HTR-8/SVneo (cell line): ENCODE measurements at places on chromosomes 7 and 10.

GRCh38 chr7:74095135-74095534, 11.5 kb downstream of the LIMK1 start:
- DNase-seq: no peak

GRCh38 chr10:5601826-5602495, 64.4 kb downstream of the ASB13 start:
- DNase-seq: no peak

- no peak for DNase-seq
Measured at GRCh38 chr7:100629117-100629716, 12.1 kb downstream of the TFR2 start.

GRCh38 chr10:124378881-124379471, 39.7 kb downstream of the OAT start:
- no peak for DNase-seq

DNA sequence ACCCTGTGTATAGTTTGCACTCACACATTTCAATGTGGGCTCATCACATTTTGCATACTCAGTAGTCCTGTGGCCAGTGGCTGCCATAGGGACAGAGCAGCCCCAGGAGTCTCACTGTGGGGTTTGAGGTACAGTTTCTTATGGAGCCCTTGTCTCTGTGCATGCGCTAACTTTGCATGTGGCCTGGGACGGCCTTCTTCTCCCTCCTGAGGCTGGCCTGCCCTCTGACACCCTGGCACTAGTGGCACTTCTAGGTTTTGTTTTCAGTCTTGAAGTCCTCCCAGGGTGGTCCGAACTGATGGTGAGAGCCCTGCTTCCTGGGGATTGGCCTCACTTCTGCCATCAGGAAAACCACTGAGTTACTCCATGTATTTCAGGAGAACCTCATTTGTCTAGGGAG, 21.2 kb downstream of the NACAD start:
- no peak for DNase-seq

GRCh38 chr7:79507131-79507530, 53.7 kb upstream of the MAGI2 start:
- no peak for DNase-seq

DNA sequence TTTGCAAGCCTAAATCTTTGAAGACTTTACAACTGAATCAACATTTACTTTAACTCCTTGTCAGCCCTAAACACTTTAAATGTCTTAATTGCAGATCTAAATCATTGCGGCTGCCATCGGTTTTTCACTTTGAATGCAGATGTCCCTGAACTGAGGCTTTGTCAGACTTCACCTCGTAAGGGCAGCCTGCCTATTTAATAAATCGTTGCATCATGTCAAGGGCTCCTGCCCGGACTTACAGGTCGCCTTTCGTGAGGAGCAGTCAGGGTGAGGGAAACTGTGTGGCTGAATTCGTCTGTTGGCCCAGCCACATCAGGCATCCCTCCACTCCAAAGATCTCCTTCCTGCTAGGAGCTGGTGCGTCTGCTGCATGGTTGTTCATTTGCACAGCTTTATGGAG, 368.2 kb upstream of the NPVF start:
- DNase-seq: no peak

- DNase-seq: no peak
Measured at GRCh38 chr7:35762781-35763180, 38.1 kb upstream of the SEPTIN7 start.

GRCh38 chr7:91883676-91884362, 3.3 kb upstream of the MTERF1 start:
- DNase-seq: no peak

DNA sequence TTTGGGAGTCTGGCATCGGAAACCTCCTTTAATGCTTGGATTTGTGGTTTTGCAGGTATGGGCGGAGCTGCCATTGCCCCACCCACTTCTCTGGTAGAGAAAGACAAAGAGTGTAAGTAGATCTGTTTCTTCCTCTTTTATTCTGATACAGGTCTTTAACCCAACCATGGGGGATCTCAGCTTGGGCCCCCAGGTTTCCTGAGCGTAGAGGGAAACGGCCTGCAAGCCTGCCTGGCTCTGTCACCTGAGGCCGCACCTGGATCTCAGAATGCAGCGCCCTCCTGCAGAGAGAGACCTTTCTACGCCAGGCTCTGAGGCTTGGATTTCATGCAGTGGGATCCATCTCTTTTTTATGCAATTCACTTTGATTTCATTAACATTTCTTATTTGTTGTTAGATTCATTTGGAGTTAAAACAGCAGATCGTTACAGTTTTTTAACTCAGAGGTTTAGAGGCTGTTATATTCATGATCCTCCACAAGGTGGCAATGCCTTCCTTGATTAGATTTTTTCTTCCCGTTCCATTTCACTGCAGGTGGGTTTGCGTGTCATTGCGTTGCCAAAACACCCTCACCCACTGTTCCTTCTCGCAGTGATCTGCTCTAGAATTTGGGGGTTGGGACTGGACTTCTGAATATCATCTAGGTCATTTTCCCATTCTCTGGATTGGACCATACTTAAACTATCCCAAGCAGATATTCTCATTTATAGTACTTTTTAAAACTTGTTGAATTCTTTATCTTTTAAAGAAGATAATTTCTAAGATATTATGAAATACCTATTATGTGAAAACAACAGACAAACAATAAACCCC, 20.0 kb downstream of the RBM17 start:
- DNase-seq: no peak

DNA sequence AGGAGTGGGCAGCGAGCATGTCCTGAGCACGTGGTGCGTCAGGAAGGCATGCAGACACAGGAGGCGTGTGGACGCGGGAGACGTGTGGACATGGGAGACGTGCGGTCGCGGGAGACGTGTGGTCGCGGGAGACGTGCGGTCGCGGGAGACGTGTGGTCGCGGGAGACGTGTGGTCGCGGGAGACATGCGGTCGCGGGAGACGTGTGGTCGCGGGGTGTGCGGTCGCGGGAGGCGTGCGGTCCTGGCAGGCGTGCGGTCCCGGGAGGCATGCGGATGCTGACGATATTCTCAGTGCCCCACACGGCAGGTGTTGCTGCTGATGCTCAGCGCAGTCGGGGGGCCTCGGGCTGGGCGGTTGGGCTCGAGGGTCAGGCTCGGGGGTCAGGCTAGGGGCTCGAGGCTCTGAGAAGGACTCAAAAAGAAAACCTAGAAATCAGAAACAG, 94.2 kb downstream of the NKX6-2 start:
- DNase-seq: no peak

DNA sequence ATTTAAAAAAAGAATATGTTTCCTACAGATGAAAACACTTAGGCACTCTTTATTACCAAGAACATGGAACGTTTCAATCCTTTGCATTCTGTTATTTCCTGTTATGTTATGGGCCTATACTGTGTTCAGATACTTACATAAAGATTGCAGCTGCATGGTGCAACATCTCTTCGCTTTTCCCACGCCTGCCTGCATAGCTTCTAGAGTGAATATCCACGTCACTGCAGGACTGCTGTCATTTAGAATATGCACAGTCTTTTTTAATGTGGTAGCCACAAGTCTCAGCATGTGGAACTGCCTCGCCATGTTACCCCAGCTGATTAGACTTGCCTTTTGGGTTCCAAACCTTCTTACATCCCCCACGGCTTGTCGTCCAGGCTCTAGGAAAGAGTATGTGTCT, 69.6 kb upstream of the GATA3 start:
- no peak for DNase-seq

DNA sequence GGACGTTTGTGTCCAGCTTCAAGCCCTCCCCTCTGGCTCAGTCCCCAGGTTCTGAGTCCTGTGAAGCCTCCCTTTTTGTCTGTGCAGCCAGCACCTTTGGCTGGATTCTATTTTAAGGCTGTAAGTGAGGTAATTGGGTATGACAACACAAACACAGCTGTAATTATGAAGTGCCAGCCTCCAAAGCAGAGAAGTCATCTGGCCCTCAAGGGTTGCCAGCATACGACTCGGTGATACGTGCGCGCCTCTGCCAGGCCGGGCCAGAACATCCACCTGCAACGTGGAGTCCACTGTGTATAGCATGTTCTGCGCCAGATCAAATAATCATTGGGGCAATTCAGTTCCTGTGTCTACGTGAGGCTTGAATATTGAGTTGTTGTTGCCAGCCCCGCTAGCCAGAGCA, 6.7 kb upstream of the FAM180A start:
- DNase-seq: no peak

- no peak for DNase-seq
Measured at GRCh38 chr10:122145113-122145512, 126.0 kb upstream of the BTBD16 start.

DNA sequence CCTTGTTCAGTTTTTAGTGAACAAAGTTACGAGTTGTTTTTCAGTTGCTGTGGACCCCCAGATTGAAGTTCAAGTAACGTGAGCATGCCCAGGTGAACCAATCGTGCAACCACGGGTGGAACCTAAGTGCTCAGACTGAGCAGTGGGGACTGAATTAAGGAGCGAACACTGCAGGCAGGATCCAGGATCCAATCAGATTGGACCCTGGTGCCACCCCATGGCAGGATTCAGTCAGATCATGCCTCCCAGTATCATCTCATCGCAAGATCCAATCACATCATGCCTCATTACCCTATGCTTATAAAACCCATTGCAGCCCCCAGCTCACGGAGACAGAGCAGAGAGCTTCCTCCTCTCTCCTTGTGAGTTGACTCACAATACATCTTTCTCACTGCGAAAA, 80.9 kb downstream of the PFKFB3 start:
- DNase-seq: no peak

DNA sequence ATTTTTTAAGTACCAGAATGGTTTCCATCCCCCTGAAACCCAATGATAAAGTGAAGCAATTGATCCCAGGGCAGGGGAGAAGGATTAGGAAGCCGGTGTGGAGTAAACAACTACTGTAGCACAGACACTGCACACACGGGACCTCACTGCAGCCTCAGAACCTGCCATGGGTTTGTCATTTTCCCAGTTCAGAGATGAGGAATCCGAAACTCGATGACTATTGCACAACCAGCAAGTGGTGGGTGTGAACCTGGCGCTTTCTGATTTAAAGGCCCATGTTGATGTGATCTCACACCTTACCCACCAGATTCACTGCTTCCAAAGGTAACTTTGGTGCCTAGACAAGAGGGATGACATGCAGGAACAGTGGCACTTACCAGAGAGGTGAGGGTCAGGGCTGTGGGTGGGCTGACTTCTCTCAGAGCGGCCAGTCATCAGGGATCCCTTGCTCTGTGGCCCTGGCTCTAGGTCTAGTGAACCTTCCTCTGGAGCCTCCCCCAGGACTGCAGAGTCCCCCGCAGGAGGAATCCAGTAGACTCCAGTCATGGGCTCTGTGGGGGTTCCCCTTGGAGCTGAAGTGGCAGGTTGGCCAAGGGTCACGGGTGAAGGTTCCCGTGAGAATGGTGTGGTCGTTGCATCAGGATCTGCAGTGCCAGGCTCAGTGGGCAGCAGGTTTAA, 62.8 kb downstream of the PKD1L1 start:
- no peak for DNase-seq

DNA sequence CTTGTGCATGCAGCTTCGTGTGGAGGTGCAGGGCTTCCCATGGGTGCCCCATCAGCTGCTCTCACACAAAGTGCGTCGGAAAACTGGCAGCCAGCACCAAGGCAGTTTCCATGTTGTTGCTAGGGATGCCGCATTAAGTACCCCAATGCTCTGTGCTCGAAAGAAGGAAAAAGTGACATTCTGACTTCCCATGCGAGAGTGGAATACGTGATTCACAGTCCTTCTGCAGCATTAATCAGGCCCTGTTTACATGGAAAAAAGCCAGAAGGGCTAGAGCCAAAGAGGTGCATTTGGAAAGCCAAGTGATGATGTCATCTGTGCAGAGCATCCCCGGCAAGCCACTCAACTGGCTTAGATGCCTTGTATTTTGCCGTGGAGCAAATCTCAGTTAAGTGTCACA, 258.3 kb downstream of the GATA3 start:
- DNase-seq: no peak

GRCh38 chr7:92909686-92910475, 73.5 kb upstream of the CDK6 start:
- no peak for DNase-seq

- DNase-seq: peak; percentile 36
Measured at GRCh38 chr10:3623746-3624145, 161.3 kb downstream of the KLF6 start.

- peak; percentile 56 for DNase-seq
Measured at GRCh38 chr7:74449809-74450397, 3.8 kb upstream of the GTF2IRD1 start.

GRCh38 chr7:111261496-111261895, 170.6 kb downstream of the LRRN3 start:
- no peak for DNase-seq

DNA sequence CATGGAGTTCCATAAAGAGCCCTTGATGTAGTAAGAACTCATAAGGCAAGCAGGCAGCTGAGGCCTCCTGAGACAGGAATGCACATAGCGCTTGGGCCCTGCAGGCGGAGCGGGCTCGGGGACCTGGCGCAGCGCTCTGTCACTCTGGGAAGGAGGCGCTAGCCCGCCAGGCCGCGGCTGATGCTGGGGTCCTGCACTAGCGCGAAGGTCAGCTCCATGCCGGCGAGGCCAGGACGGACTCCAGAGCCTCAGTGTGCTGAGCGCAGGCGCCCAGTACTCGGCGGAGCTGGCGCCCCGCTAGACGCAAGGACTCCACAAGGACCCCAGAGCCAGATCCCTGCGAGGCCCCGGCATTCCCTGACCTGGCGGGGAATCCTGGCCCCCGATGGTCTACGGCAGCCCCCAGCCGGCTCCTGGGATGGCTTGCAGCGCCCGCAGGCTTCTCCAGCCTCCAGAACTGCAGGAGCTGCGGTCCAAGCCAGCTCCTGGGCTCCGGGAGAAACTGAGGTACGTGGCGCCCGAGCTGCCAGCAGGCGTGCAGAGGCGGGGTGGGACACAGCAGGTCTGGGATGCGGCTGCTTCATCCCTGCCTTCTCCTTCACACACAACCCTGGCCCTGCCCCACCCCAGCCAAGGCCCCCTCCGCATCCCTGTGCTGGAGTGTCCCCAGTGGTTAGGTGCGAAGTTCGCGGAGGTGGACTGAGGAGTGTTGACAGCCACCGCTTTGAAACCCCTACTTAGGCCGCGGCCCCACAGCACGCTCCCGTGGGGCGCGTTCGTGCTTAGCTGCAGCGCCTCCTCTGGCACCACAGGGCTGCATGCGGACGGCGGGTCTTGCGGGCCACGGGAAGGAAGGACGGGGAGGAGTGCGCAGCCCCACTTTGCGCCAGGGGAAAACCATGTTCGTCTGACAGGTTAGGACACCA, 761.5 kb upstream of the POM121L12 start:
- DNase-seq: no peak

GRCh38 chr10:84140036-84140379, 699 bp downstream of the GHITM start:
- peak; percentile 6 for DNase-seq

DNA sequence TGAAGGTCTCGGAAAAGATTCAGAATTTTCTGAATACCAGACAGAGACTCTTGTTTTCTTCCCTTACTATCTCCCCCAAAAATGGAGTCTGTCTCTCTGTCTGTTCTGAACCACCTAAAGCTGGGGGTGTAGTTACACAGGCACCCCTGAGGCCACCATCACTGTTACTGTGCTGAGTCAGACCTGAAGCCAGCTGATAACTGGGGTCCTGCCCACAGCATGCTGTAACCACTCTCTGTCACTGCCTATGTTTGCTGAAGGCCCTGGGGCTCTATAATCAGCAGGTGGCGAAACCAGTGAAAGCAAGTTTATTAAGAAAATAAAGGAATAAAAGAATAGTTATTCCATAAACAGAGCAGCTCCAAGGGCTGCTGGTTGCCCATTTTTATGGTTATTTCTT, 575.2 kb upstream of the POT1 start:
- DNase-seq: no peak

- DNase-seq: no peak
Measured at GRCh38 chr10:14304046-14304445, 26.7 kb downstream of the FRMD4A start.

GRCh38 chr7:116421298-116421697, 78.2 kb upstream of the CAV2 start:
- no peak for DNase-seq

GRCh38 chr10:80633383-80633860, 95.7 kb downstream of the SH2D4B start:
- DNase-seq: no peak
